ENCODE measurements at places on chromosomes 5 and 9.

DNA sequence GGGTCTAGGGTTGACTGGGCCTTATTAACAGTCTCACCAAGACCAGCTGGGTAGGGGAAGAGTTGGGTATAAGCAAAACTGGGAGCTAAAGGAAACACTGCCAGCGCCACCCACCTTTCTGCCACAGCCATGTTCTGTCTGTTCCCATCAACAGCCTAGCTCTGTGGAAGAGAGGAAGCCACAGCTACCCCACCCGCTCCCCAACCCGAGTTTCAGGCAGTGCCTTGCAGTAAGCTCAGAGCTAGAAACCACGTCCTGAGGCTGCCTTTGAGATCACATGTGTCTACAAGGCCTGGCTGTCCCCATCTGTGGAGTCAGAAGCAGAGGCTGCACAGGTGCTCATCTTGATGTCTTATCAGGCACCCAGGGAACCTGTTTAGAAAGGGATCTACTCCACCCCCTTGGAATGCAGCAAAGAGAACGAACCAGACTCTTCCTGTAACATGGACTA lies 15.3 kb downstream of the HNRNPH1 start:
- no peak for DNase-seq

GRCh38 chr9:94859891-94860290 lies 133.4 kb downstream of the AOPEP start:
- no peak for DNase-seq

- no peak for DNase-seq
Observed at GRCh38 chr5:179435731-179436315, 90.6 kb upstream of the ADAMTS2 start.

GRCh38 chr5:163496286-163496685 lies 9.1 kb upstream of the MAT2B start:
- DNase-seq = no peak

DNA sequence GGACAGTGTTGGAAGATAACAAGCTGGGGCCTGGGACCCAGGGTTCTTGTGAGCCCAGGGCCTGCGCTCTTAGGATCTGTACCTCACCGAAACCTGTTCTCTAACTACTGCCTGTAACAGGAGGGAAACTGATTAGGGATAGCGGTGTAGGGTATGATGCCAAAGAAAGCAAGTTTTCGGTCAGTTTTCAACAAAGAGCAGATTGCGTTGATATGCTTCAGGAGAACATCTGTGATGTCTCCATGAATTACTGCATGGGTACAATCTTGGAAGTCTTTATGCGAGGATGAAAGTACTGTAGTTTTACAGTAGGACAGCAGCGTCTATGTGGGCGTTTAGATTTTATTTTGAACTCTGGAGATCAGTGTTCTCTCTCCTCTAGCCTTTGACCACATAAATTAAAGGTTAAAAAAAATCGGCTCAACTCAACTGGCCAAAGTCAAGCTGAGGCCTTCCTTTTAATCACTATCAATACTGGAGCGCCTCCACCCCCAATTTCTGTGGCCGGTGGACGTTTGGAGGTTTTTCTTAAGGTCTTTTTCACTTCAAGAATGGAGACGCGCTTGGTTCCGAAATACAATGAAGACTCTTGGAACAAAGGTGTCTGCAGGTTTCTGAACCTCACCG lies 3.0 kb downstream of the NFIL3 start:
- DNase-seq = no peak

DNA sequence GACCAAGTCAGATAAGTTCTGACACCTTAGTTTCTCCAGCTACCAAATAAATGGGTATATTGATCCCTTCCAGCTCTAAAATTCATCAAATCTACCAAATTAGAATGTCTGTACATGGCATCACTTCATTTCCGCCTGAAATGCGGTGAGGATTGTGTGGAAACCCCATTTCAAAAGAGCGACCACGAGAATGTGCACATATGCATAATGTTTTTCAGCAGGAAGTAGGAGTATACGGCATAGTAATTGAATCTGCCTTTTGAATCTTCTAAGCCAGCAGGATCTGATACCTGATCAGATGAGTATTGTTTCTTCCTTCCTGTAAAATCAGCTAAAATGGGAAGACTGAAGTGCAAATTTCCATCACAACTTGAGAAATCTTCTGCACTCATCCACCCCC lies 418.6 kb downstream of the TMEM38B start:
- no peak for DNase-seq

DNA sequence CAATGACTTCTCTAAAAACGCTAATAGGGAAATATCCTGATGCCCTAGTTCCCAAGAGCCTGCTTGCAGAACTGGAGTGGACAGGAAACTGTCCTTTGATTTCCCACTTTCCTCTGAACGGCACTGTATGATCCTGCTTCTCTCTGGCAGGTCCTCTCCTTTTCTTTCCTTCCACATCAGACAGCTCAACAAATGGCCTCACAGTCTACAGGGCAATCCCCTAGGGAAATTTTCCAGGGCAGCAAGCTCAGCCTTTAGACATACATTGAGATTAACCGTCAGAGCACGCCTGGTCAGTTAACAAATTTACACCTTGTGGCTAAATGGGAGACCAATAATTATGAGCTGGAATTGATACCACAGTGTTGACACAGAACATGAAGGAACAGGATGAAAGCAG lies 164.9 kb downstream of the SLC24A2 start:
- DNase-seq = no peak

GRCh38 chr9:5263351-5264218 lies 32.4 kb downstream of the INSL4 start:
- DNase-seq = no peak

- DNase-seq = no peak
Observed at GRCh38 chr5:78779771-78780616, 131.4 kb upstream of the LHFPL2 start.

- no peak for DNase-seq
Observed at GRCh38 chr9:126678989-126679388, 65.3 kb downstream of the LMX1B start.

DNA sequence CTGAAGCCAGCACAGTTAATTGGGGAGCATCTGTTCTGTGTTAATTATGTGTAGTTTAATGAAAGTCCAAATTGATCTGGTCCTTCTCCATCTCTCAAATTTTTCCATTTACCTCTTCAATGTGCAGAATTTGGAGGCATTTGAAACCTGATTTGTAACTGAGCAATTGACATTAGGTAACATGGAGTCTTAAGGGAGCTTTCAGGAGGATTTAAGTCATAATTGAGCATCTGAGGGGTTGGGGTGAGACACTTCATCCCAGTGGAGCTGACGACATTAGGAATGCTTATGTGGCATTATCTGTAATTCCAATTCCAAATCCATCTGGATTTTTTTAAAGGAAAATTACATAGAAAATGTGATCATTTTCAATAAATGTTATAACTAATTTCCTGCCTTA lies 1015.9 kb downstream of the TLE1 start:
- no peak for DNase-seq

- DNase-seq = no peak
Observed at GRCh38 chr9:12798066-12798770, 23.4 kb downstream of the LURAP1L start.

DNA sequence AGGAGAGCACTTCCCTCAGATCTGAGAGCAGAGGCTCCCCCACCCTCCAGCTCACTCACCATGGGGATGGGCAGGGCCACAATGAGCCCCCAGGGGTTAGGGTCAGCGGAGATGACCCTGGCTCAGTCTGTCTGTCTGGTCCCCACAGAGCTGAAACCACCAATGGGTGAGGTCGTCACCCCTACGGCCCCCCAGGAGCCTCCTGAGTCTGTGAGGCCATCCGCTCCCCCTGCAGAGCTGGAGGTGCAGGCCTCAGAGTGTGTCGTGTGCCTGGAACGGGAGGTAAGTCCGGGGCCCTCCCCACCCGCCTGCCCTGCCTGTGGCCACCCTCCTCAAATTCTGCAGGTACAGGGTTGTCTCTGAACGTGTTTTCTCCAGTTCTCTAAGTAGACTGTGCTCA lies 49.6 kb downstream of the LRSAM1 start:
- no peak for DNase-seq

DNA sequence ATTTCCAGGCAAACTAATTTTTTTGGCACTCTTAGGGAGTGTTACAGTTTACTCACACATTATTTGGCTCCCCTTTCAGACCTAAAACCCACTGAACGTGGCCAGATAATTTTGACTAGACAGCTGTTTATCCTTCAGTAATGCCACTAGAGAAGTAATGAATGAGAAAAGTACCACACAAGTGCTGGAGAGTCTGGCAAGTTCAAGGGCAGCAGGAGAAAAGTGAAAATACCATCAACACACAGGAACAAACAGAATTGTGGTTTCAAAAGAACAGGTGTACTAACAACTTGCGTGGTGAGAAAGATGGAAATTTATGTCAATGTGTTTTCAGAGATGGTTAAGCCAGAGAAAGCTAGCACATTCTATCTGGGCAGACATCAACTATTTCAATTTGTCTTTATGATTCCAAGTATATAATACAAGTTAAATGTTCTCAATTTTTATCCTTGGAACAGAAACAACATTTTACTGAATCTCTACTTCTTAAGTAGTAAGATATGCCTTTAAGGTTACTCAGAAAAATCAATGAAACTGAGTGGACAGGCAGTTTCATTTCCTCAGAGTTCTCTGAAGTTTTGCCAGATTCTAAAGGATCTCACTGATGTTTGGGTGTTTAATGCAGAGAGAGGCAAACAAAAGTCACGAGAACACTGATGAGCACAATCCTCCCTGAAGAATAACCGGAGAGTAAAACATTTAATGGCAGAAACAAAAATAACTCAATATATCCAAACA lies 91.0 kb downstream of the ARSB start:
- no peak for DNase-seq
